ENCODE measurements at places on chromosomes 6 and 20.

- DNase-seq: no peak
Observed at GRCh38 chr6:2510316-2510715, 240.4 kb downstream of the MYLK4 start.

DNA sequence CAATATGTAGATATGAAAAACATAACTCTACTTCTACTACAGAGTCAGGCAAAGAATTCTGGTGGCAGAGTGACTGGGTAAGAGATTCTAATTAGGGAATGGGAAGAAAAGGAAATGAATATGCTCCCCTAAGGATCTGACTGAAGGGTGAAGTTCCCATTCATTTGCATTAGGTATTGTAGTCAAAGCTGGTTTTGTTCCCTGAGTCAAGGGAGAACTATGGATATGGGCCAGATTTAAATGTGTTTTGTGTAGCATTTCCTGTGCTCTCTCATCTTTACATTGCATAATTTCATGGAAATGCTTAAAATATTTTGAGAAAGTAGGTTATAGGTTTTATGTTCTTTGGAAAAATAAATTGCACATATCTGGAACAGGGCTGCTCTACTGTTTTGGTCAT is 299.7 kb downstream of the BTBD3 start:
- DNase-seq: no peak

- no peak for DNase-seq
Observed at GRCh38 chr6:49410564-49410963, 52.5 kb downstream of the MMUT start.

DNA sequence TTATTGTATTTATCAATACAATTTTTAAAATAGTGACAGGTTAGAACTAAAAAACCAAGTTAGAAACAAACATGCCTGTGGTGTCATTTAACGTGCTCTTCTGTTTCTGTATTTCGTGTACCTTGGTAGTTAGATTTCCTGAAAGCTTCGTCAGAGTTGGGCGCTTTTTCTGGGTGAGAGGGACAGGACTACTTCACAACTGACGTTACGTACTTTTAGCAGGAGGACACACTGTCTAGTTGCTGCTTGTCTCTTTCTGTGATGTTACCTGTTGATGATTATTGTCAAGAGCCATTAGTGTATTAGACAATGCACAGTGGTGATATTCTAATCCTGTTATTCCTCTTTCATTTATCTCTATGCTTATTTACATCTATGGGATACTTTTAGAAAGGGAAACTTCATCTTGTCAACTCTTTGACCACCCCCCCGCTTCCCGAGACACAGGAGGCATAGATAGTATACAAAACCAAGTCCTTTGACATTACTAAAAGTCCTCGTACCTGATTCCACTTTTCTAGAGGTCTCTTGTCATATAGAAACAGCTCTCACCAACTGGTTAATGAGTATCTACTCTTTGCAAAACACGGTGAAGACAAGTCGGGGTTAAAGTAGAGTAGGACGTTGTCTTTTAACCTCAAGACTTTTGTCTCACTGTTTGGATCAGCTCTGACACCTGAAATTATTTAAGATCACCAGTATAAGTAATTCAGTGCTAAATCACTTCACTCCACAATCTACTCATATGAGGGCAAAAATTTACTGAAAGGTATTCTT is 96.3 kb downstream of the LYRM2 start:
- no peak for DNase-seq

- no peak for DNase-seq
Observed at GRCh38 chr6:68741501-68742386, 106.7 kb downstream of the ADGRB3 start.

- DNase-seq: peak; percentile 43
Observed at GRCh38 chr6:39892490-39893129, 41.7 kb downstream of the MOCS1 start.

DNA sequence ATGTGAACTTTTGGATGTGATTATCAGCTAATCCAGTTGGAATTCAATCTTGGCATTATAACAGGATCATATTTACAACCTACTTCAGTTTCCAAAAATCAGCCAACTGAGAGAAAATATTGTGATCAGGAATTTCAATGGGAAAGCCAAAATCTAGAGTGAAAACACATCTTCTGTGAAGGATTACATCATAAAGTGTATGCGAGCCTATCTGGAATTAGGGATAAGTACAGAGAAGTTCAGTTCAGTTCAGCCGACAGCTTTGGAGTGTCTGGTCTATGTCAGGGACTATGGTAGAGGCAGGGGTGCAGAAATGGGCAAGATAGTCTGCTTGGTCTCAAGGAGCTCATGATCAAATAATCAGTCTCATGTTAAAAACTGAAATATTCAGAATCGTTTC is 12.3 kb upstream of the PRIM2 start:
- no peak for DNase-seq

DNA sequence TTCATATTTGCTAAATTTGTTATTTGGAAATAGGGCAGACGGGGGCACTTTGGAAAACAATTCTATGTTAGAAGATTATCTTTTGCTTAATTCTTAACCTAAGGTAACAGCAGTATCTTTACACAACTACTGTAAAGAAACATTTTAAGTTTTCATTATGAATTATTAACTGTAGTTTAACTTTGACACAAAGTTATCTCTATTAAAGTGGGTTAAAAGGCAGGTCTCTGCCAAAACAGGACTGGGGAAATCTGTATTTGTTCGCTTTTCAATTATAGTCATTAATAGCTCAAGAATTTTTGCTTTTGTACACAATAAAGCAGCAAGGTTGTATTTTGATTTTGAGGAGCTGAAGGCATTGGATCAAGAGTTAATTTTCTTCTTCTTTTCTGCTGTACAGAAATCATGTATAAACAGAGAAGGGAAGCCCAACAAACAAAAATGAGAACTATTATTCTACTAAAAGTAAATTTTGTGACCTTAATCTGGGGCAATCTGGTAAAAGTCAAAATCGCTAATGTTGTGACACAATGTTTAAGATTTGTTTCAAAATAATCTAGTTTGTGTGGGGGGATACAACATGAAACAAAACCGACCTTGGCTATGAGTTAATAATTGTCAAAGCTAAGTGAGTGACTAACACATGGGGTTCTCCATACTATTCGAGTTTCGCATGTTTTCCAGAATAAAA is 2.9 kb downstream of the STAU1 start:
- no peak for DNase-seq

- DNase-seq: no peak
Observed at GRCh38 chr6:108673153-108673552, 112.4 kb downstream of the FOXO3 start.

DNA sequence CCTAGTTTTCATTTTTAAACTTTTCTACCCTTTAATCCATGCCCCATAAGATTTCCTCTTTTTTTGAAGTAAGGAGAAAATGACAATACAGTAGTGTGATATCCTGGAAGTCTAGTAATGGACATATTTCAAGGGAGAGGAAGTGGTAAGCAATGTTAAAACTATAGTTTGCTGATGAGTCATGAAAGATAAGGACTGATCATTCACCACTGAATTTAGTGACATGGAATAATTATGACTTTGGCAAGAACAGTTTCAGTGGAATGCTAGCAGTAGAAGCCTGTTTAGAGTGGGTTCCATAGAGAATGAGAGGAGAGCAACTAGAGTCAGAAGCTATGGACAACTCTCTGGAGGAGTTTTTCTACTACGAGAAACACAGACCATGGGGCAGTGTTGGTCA is 24.9 kb upstream of the SLC2A12 start:
- no peak for DNase-seq

- no peak for DNase-seq
Observed at GRCh38 chr6:160041608-160042007, 72.7 kb downstream of the IGF2R start.

DNA sequence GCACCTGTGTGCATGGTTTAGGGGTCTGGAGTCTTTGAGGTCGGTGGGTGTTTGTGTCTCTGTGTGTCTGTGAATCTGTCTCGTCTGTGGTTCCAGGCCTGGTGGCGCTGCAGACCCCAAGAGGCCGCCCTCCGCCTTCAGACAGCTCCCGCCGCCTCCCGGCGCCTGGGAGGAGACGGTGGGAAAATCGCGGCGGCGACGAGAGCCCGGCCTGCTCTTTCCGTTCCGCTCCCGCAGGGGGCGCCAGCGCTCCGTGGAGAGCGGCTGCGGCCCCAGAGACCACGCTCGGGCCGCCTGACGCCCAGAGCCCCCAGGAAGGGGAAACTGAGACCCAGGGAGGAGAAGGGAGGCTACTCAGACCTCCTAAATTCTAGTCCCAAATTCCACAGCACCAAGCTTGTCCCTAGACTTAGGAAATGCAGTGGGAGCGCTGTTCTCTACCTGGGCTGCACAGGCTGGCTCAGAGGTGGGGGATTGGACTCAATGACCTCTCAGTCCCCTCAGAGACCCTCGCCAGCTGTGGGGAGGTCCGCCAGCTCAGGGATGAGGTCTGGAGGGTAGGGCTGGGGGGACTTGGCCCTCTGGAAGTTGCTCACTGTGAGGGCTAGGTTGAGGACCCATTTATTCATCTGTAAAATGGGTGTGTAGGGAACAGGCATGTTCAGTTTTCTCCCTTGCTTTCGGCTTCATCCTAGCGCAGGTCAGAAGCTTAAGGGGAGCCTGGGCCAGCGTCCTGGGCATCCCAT is 36.9 kb upstream of the BLCAP start:
- peak; percentile 77 for DNase-seq

- no peak for DNase-seq
Observed at GRCh38 chr20:21981179-21981578, 275.7 kb downstream of the PAX1 start.

DNA sequence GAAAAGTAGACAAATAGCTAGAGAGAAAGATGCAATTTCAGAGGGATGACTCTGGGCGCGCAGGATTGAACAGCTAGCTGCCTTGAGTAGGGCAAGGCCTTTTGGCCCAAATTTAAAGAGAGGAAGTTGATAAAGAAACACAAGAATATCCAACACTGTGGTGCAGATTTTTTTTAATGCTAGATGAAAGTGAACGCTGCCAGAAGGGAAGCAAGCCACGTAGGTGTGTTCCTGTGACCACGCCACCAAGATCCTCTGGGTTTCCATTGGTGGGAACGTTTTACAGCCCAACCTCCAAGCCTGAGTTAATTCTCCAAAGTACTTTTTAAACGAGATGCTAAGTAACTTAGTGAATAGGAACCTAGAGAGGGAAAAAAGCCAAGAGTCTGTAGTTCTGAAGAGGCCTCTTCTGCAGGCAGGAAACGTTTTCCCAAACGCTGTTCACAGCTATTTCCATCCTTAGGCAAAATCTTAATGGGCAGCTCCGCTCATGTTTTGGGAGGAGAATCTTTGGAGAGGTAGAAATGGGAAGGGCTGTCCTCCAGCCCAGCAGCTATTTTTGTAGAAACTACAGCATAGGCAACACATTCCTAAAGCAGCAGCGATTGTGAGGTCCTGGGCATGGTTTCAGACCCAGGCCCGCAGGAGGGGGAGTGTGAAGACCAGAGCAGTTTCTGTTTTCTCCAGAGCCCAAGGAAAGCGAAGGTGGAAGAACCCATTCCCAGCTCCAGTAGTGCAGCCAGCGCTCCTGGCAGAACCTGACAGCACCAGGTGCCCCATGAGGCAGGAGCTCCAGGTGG is 8.2 kb downstream of the LY86 start:
- no peak for DNase-seq
